ENCODE measurements at places on chromosomes 4 and X.

- DNase-seq = no peak
These were observed 322.2 kb downstream of the ADGRL3 start for GRCh38 chr4:61522312-61522711.

DNA sequence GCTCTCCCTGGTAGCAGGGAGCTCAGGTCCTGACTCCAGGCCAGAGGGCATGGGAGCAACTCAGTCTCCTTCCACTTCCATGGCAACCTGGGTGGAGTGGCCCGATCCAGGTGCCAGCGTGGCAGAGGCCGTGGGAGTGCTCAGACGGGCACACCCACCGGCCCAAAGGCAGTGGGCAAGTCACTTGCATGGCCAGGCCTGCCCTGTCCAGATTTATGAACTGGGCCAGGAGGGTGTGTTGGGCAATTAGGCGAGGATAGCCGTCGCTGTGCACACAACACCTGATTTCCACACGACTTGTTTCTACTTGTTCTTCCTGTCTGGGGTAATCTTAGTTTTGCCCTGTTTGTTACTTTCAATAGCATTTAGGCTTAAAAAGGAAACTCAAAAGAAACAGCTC is 55.5 kb upstream of the NYX start:
- no peak for DNase-seq

DNA sequence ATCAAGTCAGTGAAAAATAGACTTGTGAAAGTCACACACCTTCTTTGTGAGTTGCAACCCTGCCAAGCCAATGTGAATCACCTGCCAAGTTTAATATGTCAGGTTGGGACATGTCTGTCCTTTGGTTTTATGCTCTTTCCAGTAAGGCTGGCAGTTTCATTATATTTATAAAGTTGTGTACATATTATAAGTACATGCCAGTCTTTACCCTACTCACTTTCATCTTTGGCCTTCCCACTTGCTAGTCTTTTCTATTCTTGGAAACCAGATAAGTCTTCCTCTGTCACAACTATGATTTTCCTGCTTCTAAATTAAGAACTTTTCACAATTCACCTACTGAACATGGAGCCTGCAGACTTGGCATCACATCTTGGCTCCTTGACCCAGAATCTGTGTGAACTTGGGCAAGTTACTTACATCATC is 680.7 kb upstream of the BOD1L1 start:
- DNase-seq = no peak

DNA sequence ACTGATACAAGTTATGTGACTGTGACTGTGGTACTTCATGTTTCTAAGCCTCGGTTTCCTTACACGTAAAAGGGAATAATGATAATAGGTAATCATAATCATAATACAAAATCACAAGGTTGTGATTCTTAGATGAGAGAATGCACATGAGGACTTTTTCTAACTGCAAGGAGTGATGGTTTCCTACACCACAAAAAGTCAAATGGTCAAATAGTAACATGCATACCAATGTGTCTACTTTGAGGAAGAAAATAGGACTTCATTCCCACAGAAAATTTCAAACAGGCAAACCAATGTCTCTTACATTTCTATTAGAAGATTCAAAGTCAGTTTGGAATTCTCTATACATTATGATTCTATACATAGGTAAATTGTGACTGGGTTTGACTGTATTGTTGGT is 368.7 kb upstream of the FTHL17 start:
- no peak for DNase-seq

DNA sequence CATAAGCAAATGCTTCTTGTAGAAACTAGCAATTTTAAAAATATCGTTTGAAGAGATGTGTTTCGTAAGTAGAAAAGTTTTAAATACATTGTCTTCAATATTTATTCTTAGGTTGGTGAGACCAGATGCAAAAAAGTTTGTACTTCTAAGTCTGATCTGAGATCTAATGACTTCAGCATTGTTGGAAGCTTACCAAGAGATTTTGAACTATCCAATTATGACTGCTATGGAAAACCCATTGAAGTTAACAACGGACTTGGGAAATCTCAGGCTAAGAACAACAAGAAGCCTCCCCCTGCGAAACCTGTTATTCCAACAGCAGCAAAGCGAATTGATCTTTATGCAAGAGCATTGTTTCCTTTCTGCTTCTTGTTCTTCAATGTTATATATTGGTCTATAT is 50.2 kb upstream of the GRIA2 start:
- no peak for DNase-seq

- no peak for DNase-seq
These were observed 224.2 kb downstream of the STIM2 start for GRCh38 chr4:27084685-27085361.

DNA sequence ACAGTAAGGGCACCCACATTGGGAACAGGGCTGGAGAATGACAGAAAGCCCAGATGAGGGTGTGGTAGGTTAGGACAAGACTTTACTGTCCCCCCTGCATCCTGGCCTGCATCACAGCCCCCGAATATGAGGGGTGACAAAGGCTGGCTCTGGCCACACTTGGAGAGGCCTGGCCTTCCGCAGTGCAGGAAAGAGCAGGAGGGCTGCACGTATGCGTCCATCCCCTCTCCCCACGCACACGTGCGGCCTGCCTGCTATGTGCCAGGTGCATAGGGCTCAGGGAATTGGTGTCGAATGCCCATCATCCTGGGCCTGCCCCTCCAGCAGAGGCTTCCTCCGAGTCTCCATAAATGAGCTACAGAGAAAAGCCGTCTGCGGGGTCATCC is 80.5 kb downstream of the ABLIM2 start:
- no peak for DNase-seq

- DNase-seq = no peak
These were observed 101.6 kb downstream of the PARM1 start for GRCh38 chr4:75034523-75034922.

DNA sequence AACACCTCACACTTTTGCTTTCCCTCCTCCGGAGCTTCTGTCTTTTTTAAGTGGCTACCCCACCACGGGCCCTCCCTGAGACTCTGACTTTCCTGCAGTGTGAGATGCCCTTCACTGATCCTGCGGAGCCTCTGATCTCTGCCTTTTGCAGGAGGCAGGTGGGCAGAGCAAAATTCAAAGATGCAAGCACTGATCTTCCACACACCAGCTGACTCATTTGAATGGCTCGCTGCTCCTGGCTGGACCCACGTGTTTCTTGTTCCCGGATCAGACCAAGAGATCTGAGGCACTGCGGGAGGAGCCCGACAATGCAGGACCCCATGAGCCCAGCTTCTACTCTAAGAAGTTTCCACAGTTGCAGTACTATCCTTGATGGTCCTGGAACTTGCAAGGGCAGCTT is 1607.9 kb upstream of the TENM3 start:
- DNase-seq = no peak

- DNase-seq = no peak
These were observed 31.1 kb downstream of the ZCCHC4 start for GRCh38 chr4:25343671-25344070.

- DNase-seq = no peak
These were observed 729 bp upstream of the CPLX1 start for GRCh38 chr4:826508-827208.

DNA sequence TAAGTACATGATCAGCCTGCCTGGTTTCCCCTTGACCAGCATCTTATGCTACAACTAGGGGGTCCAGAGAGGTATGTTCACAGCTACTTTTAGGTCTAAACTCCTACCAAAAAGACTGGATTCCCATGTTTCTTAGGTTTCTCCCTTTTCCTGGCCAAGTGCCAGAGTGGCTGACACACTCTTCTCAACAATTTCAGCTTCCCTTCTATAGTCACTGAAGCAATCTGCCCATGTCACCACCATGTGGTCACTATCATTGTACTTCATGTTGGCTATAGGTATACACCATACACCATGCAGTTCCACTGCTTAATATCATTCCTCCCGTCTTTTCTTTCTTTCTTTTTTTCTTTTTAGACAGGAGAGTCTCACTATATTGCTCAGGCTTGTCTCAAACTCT is 66.9 kb downstream of the KLHL13 start:
- DNase-seq = no peak

DNA sequence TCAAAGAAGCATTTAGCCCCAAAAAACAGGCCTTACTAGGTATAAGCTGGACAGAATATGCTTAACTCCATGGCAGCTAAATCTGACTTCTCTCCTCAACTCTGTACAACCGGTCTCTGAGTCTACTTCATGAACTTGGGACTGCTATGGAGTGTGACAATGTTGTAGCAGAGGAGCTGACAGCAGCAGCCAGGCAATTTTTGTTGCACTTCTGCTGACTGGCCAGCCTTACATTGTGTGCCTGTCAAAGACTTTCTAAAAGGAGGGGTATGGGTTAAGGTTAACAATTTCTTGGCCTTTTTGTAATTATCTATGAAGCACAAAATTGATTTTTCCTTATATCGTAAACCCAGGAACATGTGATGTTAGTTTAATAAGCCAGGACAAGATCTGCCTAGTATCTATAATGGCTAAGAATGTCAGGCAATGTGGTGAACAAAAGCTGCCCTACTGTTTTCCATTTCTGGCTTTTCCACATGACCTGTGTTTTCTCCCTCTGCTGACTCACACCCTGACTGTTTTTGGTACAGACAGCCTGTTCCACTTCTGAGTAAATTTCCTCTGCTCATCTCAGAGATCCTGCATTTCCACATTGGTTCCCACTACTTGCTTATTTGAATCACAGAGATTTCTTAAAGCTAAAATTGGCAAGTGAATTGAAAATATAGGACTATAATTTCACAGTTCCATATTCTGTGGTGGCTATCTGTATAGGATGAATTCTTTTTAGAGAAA is 9.3 kb downstream of the NOX1 start:
- DNase-seq = no peak

- DNase-seq = no peak
These were observed 74.5 kb upstream of the HS3ST1 start for GRCh38 chr4:11503166-11503565.

GRCh38 chr4:176758731-176759130 is 34.0 kb downstream of the VEGFC start:
- DNase-seq = no peak

DNA sequence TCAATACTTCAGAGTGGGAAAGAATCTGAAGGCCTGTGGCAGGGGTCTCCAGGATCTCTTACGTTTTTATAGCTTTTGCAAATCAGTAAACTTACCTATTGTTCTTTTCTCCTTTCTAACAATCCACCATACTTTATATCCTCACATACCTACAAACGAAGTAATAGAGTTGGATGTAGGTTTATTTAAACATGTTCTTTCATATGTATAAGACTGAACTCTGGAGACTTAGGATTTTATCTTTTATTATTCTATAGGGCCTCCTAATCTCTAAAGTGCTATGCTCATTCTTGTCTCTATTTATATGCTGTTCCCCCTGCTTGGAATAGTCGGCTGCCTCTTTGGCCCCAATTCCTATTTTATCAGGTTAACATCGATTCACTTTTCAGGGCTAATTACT is 43.8 kb upstream of the NUDT6 start:
- DNase-seq = no peak

- DNase-seq = no peak
These were observed 40.5 kb upstream of the RASGEF1B start for GRCh38 chr4:81512001-81512756.

DNA sequence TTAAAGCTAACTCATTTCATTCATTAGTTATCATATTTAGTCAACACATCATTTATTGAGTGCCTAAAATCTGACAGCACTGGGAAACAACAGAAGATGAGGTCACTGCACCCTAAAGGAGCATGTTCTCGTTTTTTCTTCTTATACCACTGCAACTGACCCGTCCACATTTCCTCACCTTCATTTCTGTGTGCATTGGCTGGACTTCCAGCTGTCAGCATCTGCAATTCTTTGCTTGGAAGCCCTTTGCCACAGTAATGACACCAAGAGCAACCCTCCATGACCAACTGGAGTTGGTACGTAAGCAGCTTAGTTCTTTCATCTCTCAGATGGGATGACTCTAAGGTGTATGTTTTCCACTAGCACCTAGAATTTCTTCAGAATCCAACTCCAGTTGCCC is 13.2 kb downstream of the SHROOM3 start:
- DNase-seq = no peak

GRCh38 chr4:81038636-81039350 is 8.3 kb downstream of the BMP3 start:
- DNase-seq = no peak

- no peak for DNase-seq
These were observed 123.5 kb upstream of the JADE1 start for GRCh38 chr4:128686032-128686465.

DNA sequence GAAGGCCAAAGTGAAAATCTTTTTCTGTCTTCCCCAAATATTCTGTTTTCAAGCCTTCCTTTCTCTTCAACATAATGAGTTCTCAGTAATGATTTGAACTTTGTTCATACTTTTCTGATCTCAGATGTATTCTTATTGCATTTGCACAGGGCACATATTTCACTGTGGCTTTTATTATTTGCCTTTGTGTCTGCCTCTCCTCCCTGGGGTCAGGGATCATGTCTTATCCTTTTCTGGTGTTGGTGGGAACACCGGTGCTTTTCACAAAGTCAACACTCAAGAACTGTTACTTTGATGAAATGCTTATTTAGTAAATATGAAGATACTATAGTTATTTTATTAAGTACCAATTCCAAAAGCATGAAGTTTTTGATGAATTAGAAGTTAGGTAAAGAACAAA is 143.8 kb downstream of the FRAS1 start:
- no peak for DNase-seq

GRCh38 chr4:168847771-168848502 is 162.1 kb downstream of the CBR4 start:
- no peak for DNase-seq

DNA sequence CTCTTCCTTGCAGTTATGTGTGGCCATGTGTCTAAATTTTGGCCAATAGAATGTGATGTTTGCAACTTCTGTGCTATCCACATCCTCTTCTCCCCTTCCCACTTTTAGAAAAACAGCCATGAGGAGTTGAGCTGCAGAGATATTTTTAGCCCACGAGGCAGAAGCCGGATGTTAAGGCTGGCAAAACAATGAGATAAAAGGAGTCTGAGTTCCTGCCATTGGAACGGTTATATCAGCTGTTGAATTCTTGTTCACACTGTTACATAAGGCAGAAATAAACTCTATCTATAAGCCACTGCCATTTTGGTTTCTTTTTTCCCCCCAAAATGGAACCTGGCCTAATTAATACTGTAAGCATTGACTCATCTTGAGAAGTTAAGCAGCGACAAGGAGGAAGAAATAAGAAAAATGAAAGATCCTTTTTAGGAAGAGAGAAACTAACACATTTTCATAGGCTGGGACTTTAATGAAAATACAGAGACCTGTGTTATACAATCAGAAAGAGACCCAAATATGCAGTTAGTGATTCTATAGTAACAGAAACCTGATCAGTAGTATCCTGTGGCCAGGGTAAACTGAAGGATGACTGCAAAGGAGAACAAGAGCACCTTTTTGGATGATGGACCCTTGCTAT is 200.5 kb downstream of the INPP4B start:
- DNase-seq = no peak

All from brain pericyte (primary cell).